ENCODE measurements at places on chromosomes 7 and 10. TPM values are rescaled to one million over a fixed set of nuclear protein-coding genes. Genes with fewer than 3 reads are reported as not detected.

- no peak for DNase-seq
These were observed 4.2 kb upstream of the TES start for GRCh38 chr7:116206141-116206540.

GRCh38 chr10:57699944-57700343, 567.8 kb downstream of the IPMK start:
- no peak for DNase-seq

DNA sequence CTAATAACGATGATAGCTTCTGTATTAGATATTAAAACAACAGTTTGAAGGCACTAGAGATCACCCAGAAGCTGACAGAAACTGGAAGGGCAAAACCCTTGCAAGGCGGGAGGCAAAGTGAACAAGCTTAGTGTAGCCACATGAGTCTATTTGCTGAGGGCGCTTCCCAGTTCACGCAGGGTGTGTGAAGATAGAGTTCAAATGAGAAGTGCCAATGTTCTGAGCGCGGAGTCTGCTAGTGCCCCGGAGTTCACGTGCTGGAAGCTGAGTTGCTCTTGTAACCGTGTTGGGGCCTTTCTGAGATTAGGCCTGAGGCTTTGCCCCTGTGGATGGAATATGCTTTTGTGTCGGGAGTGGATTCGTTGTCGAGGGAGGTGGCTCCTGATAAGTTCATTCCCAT, 16.6 kb upstream of the GTPBP4 start:
- no peak for DNase-seq

- DNase-seq = no peak
These were observed 115.1 kb upstream of the MEOX2 start for GRCh38 chr7:15801551-15801950.

- no peak for DNase-seq
These were observed 10.4 kb downstream of the CALML3 start for GRCh38 chr10:5534880-5535856.

DNA sequence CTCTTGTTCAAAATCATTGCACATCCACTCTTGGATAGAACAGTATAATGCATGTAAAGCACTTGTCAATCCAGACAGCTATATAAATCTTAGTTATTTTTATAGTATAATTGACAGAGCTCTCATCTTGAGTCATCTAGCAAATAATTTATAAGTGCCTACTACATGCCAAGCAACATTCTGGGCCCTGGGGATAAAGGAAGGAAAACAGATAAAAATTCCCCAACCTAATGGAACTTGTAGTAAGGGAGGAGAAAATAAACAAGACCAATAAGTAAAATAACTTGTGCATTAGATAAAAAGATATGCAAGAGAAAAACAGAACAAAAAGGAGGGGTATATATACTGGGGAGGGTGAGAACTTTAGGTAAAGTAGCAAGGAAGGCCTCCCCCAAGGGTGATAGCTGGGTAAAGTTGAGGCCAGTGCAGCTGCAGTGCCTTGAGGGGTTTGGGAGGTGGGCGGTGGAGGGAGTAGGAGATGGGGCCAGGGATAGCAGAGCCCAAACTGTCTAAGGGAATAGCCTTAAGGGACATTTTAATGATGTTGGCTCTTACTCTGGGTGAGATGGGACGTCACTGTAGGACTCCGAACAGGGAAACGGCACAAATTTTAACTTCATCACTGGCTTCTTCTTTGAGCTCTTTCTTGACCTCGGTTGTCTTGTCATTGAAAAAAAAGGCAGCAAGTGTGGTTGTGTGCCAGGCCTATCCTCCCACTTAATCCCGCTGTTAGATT, 79.3 kb upstream of the SEC61G start:
- DNase-seq = no peak

Gene LIPF
- total RNA-seq = 19.6 TPM

All from type B pancreatic cell (in vitro differentiated cells).